ENCODE measurements at places on chromosomes 2 and 18. TPM values are rescaled to one million over a fixed set of nuclear protein-coding genes. Genes with fewer than 3 reads are reported as not detected.

The KCNJ13 gene
- total RNA-seq = not detected

The KCNE4 gene
- not detected for total RNA-seq

The KIAA2012 gene
- not detected for total RNA-seq

The DES gene
- total RNA-seq = not detected

GRCh38 chr2:43758739-43759138 lies 15.1 kb upstream of the DYNC2LI1 start:
- no peaks in the 10 kb centered on the region for H3K27me3 ChIP-seq
- no peak overlapping the region for H3K27ac ChIP-seq
- no peaks in the 10 kb centered on the region for H3K36me3 ChIP-seq
- no peaks in the 10 kb centered on the region for H3K4me1 ChIP-seq
- no peak for DNase-seq
- no peak overlapping the region for H3K4me3 ChIP-seq

- no peak overlapping the region for H3K4me3 ChIP-seq
- no peak for DNase-seq
- no peak overlapping the region for H3K27ac ChIP-seq
- no peaks in the 10 kb centered on the region for H3K27me3 ChIP-seq
- no peaks in the 10 kb centered on the region for H3K4me1 ChIP-seq
Observed at GRCh38 chr2:182897137-182897536, 30.7 kb upstream of the FRZB start.

DNA sequence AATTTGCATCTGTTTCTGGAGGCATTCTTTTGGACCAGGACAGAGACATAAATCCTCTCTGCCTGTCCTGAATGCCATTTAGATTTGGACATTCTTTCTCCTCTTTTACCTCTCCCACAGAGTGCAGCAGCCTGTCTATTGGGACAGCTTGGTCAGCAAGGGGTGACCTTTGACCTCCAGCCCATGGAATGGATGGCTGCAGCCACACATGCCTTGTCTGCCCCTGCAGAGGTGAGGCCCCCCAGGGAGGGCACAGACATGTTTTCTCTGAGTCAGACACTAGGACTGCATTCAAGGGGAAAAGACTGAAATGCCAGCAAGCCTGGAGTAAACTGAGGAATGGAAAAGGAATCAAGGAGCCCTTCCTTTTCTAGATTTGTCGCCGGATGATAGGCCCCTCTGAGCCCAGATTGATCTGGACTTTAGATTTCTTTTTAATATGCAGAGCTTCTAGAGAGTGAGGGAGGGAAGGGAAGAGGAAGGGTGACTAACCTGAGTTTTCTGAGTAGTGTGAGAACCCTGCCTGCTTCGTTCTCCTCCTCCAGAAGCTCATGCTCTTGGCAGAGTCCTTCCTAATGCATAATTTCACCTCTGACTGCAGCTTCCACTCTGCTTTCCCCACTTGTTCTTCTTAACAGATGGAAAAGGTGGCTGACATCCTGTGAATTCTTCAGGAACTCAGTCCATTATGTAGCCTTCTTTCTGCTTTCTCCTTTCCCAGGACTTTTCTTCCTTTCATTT lies 16.1 kb upstream of the TTLL4 start:
- H3K4me1 ChIP-seq = no peaks in the 10 kb centered on the region
- H3K27ac ChIP-seq = no peak overlapping the region
- peaks cover 3% of the 10 kb centered on the region for H3K36me3 ChIP-seq
- no peak overlapping the region for H3K4me3 ChIP-seq
- no peaks in the 10 kb centered on the region for H3K27me3 ChIP-seq

- no peak overlapping the region for H3K27ac ChIP-seq
- H3K4me1 ChIP-seq = no peaks in the 10 kb centered on the region
- H3K27me3 ChIP-seq = peaks cover 2% of the 10 kb centered on the region
- no peak for DNase-seq
- H3K36me3 ChIP-seq = no peaks in the 10 kb centered on the region
- no peak overlapping the region for H3K4me3 ChIP-seq
Observed at GRCh38 chr2:20103530-20103929, 52.1 kb upstream of the LAPTM4A start.

GRCh38 chr2:208531361-208531760 lies 124.8 kb downstream of the PTH2R start:
- no peaks in the 10 kb centered on the region for H3K36me3 ChIP-seq
- no peak overlapping the region for H3K27ac ChIP-seq
- no peak for DNase-seq

- no peak overlapping the region for H3K27ac ChIP-seq
- H3K4me3 ChIP-seq = no peak overlapping the region
Observed at GRCh38 chr2:174964404-174964803, 40.8 kb downstream of the CHN1 start.

GRCh38 chr2:27967076-27967475 lies 76.5 kb downstream of the BABAM2 start:
- no peaks in the 10 kb centered on the region for H3K27me3 ChIP-seq
- peaks cover 10% of the 10 kb centered on the region for H3K4me1 ChIP-seq
- H3K36me3 ChIP-seq = no peaks in the 10 kb centered on the region
- H3K4me3 ChIP-seq = no peak overlapping the region
- DNase-seq = no peak

DNA sequence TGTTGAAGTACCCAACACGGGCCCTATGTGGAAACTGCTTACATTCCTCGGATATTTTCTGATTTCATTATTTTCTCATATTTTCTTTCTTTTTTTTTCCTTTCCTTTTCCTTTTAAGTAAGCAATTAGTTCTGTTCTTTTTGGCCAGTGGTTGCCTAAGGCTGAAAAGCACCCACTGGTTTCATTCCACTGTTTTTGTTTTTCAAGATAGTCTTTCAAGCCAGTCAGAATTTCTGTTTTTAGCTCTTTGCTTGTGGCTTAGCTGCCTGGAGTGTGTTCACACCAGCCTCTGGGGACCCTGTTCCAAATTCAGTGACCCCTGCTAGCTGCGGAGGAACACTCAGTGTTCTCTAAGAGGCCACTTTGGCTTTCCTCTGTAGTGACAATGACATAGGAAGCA lies 73.6 kb downstream of the NRP2 start:
- DNase-seq = no peak
- no peaks in the 10 kb centered on the region for H3K36me3 ChIP-seq
- peaks cover 1% of the 10 kb centered on the region for H3K27me3 ChIP-seq
- H3K4me3 ChIP-seq = no peak overlapping the region
- H3K27ac ChIP-seq = no peak overlapping the region

GRCh38 chr2:41127351-41127750 lies 675.5 kb upstream of the SLC8A1 start:
- H3K27me3 ChIP-seq = no peaks in the 10 kb centered on the region
- H3K27ac ChIP-seq = no peak overlapping the region
- no peak overlapping the region for H3K4me3 ChIP-seq
- no peaks in the 10 kb centered on the region for H3K36me3 ChIP-seq
- no peak for DNase-seq

DNA sequence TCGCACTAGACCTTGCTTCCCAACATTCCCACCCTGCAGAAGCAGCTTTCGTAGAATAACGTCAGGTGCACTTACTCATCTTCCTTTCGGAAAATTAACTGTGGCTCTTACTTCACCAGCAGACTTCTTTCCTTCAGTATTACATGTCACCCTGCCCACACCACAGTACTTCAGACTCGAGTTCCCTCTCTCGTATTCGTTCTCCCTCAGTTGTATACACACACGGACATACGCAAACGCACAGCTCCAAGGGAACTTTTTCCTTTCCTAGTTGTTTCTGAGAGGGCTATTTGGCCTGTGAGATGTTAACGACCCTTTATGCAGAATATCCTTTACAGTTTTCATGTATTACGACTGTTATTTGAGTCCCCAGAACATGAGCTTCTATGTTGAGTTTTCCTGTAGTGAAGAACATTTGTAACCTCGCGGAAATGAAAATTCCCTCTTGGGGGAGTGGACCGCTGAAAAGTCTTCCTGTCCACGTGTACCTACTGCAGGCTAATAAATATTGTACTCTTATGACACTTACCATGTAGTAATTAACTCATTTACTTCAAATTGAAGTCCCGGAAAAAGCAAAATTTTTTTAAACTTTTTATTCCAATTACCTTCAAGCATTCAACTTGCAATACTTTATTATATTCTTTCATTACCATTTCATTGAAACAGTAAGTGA lies 908 bp downstream of the ERLEC1 start:
- DNase-seq = peak; percentile 11
- peak overlapping the region; percentile 96 for H3K4me3 ChIP-seq
- peaks cover 43% of the 10 kb centered on the region for H3K4me1 ChIP-seq
- H3K27me3 ChIP-seq = no peaks in the 10 kb centered on the region
- peaks cover 2% of the 10 kb centered on the region for H3K36me3 ChIP-seq

DNA sequence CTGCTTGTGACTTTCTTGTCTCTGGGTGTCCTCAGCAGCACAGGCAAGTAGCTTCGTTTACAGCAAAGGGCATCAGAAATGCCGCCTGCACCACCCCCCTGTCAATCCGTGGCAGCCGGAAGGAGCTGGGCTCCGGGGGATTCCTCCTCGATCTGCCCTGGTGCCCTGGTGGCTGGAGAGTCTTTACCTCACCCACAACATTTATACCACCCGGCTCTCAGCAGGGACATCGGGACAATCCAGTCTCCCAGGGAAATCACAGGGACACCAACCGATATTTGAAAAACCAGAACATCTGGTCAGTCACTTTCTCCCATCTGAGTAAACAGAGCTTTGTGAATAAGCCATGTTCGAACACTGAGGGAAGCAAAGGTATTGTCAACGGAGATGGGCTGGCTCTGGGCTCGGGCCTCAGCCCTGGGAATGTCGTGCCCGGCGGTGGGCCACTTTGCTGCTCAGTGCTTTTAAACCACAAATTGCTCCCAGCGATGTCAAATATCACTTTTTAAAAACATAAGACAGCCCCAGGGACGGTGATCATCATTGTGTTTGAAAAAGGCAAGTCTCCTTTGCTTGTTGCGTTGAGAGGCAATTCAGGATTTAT lies 210.0 kb upstream of the SALL3 start:
- H3K4me1 ChIP-seq = no peaks in the 10 kb centered on the region
- H3K4me3 ChIP-seq = no peak overlapping the region
- no peak for DNase-seq
- H3K27me3 ChIP-seq = no peaks in the 10 kb centered on the region
- no peak overlapping the region for H3K27ac ChIP-seq
- no peaks in the 10 kb centered on the region for H3K36me3 ChIP-seq

DNA sequence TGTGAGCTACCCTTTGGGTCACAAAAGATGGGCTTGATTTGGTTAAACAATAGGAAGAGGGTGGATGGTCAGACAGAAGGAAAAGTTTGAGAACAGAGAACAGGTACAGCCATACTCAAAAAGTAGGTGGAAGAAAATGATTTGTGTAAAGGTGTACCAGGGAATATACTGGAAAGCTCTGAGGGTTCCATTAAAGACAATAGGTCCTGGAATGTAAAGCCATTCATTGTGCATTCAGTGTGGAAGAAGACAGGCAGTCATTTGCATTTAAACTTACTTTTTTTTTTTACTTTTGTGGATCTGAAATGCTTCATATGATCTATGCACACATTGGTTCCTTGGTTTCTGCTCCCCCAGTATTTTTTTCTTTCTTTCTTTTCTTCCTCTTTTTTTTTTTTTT lies 581.4 kb upstream of the PIK3C3 start:
- H3K4me1 ChIP-seq = no peaks in the 10 kb centered on the region
- H3K27me3 ChIP-seq = no peaks in the 10 kb centered on the region
- no peak overlapping the region for H3K27ac ChIP-seq
- H3K4me3 ChIP-seq = no peak overlapping the region
- no peaks in the 10 kb centered on the region for H3K36me3 ChIP-seq
- no peak for DNase-seq

DNA sequence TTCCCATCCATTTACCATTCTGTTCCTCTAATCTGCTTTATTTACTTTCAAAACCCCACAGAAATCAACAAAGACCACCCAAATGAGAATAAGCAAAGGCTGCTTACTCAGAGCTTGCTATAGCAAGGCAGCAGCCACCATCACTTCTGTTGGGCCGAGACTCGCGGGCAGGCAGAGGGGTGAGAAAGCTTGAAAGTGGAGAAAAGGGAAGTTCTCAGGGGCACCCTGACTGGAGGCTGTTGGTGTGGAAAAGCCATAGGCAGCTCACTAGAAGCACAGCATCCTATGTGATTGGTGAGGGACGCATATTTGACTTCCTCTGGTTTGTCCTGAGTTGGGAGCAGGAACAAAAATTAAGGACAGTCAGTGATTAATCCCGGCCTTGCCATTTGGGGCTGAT lies 269.7 kb upstream of the THSD7B start:
- no peak for DNase-seq
- no peak overlapping the region for H3K4me3 ChIP-seq
- H3K36me3 ChIP-seq = no peaks in the 10 kb centered on the region
- H3K27ac ChIP-seq = no peak overlapping the region

DNA sequence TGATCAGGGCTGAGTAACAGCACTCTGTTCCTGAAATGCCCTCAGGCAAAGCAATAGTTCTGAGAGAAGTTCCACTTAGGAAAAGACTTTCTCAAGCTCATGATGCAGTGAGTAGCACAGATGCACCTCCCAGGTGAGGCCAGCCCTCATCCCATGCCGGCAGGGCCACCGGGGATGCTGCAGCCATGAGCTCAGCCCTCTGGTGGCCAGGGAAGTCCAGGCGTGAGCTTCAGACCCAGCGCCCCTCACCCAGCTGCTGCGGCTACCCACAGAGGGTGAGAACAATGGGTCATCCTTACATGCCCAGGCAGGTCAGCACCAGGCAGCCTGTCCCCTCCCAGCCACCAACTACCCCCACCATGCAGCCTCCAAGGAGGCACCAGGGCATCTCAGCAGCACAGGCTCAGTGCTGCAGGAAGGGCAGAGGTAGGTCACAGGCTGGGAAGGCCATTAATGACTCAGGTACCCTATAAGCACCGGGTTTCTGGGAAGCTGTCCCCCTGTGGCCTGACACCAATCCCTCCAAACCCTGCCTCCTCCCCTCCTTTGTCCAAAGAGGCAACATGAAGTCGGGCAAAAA lies 50.6 kb downstream of the TTC32 start:
- H3K27ac ChIP-seq = no peak overlapping the region
- H3K4me1 ChIP-seq = no peaks in the 10 kb centered on the region
- no peaks in the 10 kb centered on the region for H3K36me3 ChIP-seq
- no peaks in the 10 kb centered on the region for H3K27me3 ChIP-seq
- DNase-seq = no peak

DNA sequence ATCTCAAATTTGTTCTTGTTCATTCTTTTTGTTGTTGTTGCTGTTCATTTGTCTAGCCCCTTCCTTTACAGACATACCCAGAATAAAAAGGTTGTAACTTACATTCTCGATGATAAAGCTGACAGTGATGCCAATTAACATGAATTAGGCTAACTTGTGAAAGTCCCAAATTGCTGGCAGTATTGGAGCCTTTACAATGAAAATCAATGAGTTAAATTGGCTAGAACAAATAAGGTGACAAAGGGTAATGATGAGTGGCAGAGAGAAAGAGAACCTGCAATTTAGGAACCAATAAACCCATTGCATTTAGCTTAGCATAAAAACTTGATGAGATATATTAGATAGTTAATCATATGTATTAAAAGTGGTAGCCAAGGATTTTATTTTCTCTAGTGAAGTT lies 521.0 kb downstream of the ADCYAP1 start:
- no peaks in the 10 kb centered on the region for H3K36me3 ChIP-seq
- H3K27me3 ChIP-seq = no peaks in the 10 kb centered on the region
- H3K27ac ChIP-seq = no peak overlapping the region
- H3K4me1 ChIP-seq = no peaks in the 10 kb centered on the region
- no peak overlapping the region for H3K4me3 ChIP-seq
- DNase-seq = no peak

GRCh38 chr2:114032705-114033104 lies 142.8 kb downstream of the ACTR3 start:
- H3K27me3 ChIP-seq = peaks cover 7% of the 10 kb centered on the region
- H3K4me3 ChIP-seq = no peak overlapping the region
- H3K27ac ChIP-seq = no peak overlapping the region
- H3K36me3 ChIP-seq = no peaks in the 10 kb centered on the region
- H3K4me1 ChIP-seq = no peaks in the 10 kb centered on the region
